ENCODE measurements at places on chromosomes 5 and 9.

GRCh38 chr9:95181226-95181818 is 136.2 kb downstream of the FANCC start:
- no peak for DNase-seq

DNA sequence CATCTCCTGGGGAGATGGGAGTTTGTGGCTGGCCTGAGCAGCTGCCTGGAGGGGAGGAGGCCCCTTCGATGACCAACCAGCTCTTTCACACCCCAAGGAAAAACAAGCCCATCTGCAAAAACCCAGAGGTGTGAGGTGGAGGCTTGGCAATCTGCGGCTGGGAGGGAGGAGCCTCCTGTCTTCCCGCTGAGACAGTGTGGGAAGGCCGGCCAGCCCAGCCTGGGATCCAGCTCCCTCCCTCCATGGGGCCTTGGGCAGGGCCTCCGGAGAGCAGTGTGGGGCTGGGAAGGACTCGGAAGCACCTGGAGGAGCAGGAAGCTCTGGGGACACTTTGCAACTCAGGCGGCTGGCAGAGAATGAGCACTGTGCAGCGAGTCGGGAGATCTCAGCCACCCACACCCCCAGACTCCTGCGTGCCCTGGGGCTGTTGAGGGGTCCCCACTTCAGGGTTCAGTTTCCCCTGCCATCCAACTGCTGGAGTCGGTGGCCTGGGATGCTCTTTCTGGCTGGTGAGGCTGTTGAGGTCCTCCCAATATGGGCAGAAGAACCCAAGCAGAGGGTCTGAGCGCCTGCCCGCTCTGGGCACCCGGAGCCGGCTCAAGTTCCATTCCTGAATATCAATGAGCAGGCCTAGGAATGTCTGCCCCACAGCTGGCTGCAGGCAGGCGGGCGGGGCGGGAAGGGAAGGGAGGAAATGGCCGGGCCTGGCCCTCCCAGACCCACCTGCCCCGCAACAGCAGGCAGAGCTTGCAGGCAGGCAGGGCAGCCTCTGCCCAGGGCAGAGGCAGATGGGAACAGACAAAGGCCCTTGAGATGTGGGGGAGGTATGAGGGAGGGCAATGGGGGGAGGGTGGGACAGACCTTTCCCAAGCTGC is 101.1 kb downstream of the FGF18 start:
- peak; percentile 18 for DNase-seq

GRCh38 chr5:39462211-39462610 is 37.4 kb upstream of the DAB2 start:
- no peak for DNase-seq

- no peak for DNase-seq
These were observed 22.1 kb downstream of the MCIDAS start for GRCh38 chr5:55205001-55205400.

DNA sequence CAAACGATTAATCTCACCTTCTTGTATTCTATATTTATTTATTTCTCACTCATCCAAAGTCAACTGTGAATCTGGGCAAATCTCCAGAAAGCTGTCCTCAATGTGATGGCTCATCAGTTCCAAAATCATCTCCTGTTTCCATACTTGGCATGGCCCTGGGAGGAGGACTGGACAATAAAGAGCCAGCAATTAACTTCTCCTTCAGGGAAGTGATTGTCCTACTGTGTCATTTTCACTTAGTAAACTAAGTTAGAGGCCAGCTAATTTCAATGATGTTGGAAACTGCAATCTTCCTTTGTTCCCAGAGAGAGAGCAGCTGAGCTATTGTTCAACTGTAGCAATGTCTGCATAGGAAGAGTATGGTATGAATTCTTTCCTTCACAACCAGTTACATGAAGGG is 17.5 kb downstream of the CDH12 start:
- DNase-seq: no peak

GRCh38 chr5:158979749-158980521 is 119.8 kb downstream of the EBF1 start:
- DNase-seq: no peak

- no peak for DNase-seq
These were observed 279.9 kb downstream of the ASTN2 start for GRCh38 chr9:117134826-117135500.

GRCh38 chr5:43432486-43433375 is 20.5 kb upstream of the CCL28 start:
- DNase-seq: peak; percentile 45

GRCh38 chr5:94243612-94244011 is 374.8 kb downstream of the KIAA0825 start:
- peak; percentile 24 for DNase-seq

DNA sequence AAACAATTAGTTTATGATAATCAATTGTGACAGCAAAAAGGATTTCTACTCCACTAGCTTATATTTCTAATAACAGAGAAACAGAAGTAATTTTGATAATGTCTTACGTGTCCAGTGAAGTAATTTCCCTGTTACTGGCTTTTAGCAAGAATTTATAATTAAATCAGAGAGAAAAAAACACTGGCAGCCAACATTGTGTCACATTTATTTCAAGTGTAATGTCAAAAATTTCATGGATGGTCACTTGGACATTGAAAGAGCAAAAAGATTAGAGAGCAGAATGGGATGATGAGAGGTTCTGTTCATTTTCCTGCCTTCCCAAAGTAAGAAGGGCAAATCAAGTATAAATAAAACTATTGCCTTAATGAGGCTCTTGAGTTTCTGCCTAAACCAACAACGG is 239.3 kb upstream of the SEMA6A start:
- no peak for DNase-seq

GRCh38 chr9:137040568-137040967 is 5.4 kb downstream of the NPDC1 start:
- no peak for DNase-seq

- DNase-seq: no peak
These were observed 164.9 kb downstream of the CD180 start for GRCh38 chr5:67031692-67032091.

DNA sequence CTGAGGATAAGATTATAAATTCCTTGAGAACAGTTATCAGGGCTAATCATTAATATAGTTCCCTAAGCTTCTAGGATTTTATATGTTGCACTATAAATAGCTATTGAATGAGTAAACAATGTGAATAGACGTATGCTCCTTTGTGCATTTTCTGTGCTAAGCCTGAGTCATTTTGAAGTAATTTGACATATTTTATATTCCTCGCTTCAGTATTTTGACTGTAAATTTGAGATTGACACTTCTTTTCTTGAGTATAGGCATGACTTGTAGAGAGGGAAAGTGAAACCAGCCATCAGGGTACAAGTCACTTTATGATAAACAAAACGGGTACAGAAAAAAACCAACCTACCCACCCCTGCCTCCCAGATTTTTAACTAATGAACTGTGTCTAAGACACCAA is 367.7 kb upstream of the PRR16 start:
- DNase-seq: no peak

DNA sequence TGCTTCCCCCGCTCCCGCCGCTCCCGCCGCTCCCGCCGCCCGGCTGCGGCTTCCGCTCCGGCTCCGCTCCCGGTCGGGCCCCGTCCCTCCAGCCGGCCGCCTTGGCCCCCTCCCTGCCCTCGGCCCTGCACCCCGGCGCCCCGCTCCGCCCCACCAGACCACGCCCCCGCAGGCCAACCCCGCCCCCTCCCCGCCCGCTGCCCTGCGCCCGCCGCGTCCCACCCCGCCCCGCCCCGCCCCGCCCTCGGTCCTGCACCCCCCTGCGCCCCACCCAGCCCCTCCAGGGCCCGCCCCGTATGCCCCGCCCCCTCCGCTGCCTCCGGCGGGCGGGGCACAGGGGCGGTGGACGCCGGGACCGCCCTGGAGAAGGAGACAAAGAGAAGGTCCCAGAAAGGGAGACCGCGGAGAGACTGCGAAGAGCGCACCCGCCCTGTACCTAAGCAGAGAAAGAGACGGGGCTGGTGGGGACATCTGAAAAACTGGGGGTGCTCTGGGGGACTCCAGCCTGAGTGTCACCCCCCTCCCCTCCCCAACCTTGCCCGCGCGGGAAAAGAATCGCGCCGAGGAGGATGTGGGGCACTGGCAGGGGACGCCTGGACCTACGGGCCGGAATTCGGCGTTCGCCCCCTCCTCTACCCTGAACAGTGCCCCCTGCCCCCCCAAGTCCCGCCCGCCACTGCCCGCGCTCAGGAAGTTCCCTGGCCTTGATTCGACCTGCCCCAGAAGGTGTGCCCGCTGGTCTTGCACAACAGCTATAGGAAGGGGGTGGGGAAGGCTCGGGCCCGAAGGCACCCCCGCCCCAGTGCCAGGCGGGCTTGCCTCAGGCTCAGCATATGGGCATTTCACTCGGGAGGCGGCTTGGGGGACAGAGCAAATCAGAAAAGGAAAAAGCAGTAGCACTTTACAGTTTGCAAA is 42.8 kb upstream of the STXBP1 start:
- peak; percentile 78 for DNase-seq

DNA sequence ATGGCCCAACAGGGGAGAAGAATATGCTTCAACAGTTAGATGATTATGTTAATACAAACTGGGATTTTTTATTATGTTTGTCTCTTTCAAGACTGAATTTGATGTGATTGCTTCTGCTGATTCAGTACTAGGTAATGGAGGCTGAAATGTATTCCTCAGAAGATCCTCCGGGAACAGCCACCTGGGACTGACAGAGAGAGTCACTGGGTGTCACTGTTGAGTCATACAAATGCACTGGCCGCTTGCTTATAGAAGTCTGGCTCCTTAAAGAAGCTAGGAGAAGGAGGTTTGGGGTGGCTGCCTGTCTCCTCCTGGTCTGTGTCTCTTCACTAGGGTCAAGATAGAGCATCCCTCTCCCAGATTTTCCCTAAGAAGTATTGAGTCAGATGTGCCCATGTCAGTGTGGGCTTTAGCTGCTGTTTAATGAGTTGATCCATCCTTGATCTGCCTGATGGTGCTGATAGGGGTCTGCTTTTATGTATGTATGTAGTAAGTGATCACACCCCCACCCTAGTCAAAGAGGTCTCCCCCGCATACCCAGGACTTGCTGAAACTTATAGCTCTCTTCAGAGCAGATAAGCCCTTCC is 773.4 kb downstream of the BRINP1 start:
- no peak for DNase-seq

DNA sequence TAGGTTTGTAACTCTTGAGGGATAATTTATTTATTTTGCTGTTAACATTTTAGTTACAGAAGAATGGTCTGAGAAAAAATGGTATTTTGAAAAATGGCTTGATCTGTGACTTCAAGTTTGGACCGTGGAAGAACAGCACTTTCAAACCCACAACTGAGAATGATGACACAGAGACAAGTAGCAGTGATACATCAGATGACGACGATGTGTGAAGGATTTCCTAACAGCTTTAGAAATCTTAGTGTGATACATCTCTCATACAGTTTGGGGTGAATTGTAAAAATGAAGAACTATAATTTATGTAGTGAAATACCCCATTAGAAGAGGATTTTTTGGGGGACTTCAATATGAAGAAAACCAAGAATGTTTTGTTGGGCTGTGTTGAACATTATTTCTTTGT is 88.7 kb downstream of the GPBP1 start:
- no peak for DNase-seq

GRCh38 chr9:113508111-113508749 is 44.7 kb downstream of the RGS3 start:
- no peak for DNase-seq

DNA sequence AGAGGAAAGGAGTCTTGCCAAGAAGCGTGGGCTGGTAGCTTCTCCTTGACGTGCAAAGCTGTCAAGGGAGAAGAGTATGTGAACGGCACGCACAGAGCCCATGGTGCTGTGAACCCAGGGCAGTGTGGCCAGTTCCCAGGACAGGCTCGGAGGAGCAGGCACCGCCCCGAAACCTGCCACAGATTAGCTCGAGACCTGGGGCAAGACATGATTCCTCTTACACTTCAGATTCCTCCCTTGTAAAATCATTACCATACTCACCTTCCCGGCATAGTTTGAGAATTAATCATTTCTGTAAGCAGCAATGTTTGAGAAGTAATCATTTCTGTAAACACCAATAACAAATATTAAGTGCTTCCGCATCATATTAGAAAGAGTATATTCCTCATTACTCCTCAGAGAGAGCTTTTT is 19.9 kb downstream of the GOLM1 start:
- no peak for DNase-seq

GRCh38 chr5:65020492-65020891 is 251.8 kb downstream of the CWC27 start:
- DNase-seq: peak; percentile 63

DNA sequence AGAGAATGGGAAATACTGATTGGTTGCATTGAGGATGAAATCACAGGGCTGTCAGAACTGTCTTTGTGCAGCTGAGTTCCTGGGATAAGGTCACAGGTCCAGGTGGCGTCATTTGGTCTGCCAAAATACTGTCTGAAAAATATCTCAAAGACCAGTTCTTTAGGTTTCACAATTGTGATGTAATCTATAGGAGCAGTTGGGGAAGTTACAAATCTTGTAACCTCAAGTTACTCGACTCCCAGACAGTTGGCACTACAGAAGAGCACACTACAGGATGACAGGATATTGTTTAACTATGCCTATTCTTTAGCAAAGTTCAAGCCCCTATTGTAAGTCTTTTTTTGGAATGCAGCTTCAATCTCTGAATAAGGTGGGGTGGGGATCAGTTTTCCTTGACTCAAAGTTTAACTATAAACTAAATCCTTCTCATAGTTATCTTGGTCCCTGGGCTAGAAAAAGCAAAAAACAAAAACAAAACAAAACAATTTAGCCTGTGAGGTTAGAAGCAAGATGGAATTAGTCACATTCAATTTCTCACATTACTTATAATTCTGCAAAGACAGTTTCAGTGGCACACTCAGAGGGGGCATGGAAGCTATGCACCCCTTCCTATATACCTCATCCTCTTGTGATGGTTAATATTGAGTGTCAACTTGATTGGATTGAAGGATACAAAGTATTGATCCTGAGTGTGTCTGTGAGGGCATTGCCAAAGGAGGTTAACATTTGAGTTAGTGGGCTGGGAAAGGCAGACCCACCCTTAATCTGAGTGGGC is 276.0 kb downstream of the AUH start:
- DNase-seq: no peak

DNA sequence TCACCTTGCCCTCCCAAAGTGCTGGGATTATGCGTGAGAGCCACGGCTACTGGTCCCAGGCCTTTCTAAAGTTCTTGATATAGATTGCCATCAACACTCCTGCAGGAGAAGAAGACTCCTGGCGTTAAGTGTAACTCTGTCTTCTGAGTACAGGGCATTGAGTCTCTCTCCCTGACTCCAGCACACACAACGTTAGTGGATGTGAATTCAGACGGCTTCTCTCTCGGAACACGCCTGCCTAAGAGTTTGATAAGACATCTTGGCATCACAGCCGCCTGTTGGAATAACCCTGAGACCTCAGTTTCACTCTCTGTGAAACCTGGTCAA is 27.5 kb upstream of the PPARGC1B start:
- DNase-seq: no peak

- no peak for DNase-seq
These were observed 15.2 kb downstream of the ZCCHC9 start for GRCh38 chr5:81316571-81316970.

DNA sequence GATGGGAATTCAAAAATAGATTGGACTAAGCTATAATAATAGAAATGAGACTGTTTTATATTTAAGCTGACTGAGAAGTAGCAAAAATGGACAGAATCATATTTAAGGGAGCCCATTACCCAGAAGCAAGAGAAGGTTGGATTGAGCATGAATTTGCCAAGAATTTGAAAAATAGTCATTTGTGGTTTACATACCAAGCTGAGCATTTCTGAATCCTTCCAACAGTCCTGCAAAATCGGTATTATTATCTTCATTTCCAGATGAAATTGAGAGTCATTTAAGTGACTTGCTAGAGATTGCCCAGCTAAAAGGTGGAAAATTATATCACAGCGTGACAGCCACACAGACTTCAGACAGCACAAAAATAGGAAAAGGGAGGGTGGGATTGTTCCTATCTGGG is 48.4 kb downstream of the TNFSF15 start:
- no peak for DNase-seq

Measured in fibroblast of skin of left biceps (primary cell).